ENCODE measurements at places on chromosomes 12 and 14.

DNA sequence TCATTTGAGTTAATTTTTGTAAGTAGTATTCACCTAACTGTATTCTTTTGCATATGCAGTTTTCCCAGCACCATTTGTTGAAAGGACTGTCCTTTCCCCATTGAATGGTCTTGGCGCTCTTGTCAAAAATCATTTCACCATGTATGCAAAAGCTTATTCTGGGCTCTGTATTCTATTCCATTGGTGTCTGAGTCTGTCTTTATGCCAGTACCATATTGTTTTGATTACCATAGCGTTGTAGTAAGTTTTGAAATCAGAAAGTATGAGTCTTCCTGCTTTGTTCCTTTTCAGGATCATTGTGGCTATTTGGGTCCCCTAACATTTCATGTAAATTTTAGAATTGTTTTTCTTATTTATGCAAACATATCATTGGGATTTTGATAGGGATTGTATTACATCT, 508.7 kb upstream of the RGS6 start:
- no peak for DNase-seq

DNA sequence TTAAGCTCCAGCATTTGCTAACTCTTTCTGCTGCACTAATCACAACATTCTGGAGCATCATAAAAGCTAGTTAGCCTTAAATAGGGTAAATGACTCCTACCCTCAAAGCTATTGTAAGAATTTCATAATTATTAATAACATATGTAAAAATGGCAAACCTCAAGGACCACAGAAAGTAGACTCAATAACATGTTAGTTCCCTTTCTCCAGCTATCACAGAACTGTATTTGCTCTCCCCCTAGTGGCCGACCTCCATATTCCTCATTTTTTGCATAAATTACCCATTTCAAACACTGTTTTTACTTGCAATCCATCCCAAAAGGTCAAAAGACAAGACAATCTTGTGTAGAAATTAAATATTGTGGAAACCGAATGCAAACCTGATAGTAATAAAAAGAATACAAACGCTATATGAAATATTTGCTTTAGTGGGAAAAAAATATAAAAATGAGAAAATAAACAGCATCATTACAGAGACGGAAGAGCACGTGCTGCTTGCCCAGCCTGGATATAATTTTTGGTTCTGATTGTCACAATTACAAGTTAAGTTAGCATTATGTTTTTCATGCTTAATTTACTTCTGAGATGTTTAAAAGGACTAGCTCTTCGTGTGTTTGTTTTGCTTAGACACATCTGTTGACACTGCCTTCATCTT, 97.9 kb downstream of the RERGL start:
- DNase-seq: peak; percentile 66

- no peak for DNase-seq
Measured at GRCh38 chr12:52211716-52212585, 20.1 kb upstream of the KRT80 start.

DNA sequence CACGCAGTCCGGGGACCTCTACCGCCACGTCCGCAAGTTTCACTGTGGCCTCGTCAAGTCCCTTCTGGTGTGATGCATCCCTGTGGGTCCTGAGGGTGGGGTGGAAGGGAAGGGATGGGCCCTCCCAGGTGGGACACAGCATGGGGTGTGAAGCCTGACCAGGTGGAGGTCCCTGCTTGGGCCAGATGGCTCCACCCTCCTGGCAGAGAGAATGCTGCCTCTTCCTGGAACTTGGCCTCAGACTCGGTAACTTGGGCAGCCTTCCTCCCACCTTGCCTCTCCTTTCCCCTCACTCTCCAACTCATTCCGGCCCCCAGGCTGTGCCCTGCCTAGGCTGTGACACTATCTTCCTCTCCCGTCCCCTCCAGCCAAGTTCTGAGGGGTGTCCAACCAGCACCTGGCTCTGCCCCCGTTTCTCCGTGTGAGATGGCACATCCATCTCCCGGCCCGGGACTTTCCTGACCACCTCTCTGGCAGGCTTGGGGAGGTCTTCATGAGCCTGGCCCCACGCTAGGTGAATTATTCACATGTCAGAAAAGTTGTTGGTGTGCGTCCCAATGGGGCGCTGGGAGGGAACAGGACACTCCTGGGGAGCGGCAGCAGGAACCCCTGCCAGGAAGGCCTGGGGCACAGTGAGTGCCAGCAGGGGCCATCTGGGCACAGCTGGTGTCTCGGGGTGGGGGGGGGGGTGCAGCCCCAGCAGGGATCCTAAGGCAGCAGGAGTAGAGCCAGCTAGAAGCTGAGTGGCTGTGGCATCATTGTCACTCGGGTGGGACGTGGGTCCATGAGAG, 1.7 kb downstream of the ZBTB42 start:
- DNase-seq: no peak

DNA sequence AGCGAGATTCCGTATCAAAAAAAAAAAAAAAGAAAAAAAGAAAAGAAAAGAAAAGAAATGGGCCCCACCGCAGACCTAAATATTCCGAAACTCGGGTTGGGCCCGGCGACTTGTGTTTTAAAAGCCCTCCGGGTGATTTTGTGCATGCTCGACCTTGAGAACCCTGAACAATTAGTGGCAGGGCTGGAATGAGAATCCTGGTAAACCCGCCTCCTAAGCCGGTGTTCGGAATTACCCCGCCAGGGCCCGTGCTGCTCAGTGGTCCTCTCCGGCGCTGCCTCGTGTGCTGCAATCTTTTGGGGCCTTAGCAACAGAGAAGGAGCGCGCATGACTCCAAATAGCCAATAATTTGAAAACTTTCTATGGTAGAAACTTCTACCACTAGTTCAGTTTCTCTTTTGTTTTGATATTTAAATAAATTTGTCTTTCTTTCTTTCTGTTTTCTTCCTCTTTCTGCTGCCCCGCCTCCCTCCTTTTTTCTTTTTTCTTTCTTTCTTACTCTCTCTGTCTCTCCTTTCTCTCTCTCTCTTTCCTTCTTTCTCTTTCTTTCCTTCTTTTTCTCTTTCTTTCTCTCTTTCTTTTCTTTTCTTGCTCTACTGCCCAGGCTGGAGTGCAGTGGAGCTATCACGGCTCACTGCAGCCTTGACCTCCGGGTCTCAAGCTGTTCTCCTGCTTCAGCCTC, 1.5 kb upstream of the GALNT6 start:
- DNase-seq: peak; percentile 64

GRCh38 chr14:103122947-103123633, at the start of gene TNFAIP2:
Gene TNFAIP2 (plus strand): TSS chr14:103123461. CDS start chr14:103126458, 2,997 bp downstream.
- DNase-seq: no peak

DNA sequence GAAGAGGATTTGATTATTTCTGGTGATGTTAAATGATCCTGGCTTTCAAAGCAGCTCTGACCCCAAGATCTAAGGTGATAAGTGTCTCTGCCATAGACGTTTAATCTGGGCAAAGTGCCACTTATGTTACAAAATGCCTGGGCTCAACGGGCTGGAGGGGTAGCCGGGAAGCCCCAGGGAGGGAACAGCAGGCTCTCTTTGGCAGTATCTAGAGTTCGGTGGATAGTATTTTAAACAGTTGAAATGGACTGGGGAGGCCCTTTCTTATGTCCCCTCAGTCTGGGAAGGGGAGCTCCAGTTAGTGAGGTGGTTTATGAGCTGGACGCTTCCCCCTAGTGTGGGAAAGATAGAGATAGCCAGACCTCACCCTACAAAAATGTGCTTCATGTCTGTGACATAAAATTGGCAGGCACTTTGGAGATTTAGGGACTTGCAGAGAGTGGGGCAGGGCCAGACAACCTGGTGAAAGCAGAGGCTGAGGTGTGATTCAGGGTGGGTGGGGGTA, 5.5 kb upstream of the HOXC11 start:
- peak; percentile 51 for DNase-seq

DNA sequence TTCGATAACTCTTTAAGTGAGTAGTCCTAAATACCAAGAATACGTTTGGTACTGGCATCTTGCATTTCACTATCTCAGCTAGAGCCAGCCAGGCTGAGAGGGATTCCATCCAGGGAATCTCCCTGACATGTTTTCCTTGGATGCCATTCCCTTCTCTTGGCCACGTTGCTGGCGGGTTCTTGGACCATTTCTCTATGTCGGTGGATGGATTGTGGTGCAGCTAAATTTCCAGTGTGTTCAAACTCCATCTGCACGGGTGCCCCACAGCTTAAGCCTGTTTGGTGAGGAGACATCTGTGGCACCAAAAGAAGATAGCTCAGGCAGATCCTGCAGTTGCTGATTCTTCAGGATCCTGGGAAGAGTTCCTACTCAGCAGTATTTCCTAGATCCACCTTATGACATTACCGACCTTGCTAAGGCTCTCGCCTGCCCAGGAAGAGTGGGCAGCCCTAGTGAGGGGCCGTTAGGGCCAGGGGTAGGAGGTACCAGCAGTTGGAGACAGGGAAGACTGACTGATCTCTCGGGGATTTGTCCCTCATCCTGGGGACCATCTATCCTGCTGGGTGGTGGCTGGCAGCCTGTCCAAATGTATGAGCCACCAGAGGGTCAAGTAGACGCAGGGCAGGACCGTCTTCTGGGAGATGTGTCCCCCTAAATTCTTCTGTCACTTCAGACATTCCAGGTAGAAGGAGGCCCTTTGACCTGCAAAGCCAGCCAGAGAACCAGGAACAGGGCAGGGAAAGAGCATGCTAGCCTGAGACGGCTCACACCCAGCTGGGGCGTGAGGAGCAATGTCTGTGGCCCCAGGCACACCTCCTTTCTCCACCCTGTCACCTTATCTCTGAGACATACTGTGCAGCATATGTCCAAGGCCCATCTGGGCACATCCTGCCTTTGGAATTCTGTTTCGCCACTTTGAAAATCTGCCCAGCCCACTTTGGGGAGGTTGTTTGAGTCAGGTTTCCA, 72.6 kb upstream of the CAPRIN2 start:
- DNase-seq: no peak

GRCh38 chr14:81517798-81518398, 15.8 kb downstream of the SEL1L start:
- DNase-seq: no peak

- DNase-seq: peak; percentile 91
Measured at GRCh38 chr14:87615047-87615446, 377.9 kb downstream of the GALC start.

DNA sequence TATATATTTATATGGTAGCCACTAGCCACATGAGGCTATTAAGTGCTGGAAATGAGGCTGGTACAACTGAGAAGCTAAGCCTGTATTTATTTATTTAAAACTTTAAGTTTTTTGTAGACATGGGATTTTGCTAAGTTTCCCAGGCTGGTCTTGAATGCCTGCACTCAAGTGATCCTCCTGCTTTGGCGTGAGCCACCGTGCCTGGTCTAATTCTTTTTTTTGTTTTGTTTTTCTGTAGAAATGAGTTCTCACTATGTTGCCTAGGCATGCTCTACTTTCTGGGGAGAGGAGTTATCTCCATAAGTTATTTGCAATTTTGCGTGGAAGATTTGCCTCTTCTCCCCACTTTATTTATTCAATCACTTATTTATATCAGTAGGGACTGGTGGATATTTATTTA, 4.8 kb upstream of the SNRNP35 start:
- DNase-seq: no peak

DNA sequence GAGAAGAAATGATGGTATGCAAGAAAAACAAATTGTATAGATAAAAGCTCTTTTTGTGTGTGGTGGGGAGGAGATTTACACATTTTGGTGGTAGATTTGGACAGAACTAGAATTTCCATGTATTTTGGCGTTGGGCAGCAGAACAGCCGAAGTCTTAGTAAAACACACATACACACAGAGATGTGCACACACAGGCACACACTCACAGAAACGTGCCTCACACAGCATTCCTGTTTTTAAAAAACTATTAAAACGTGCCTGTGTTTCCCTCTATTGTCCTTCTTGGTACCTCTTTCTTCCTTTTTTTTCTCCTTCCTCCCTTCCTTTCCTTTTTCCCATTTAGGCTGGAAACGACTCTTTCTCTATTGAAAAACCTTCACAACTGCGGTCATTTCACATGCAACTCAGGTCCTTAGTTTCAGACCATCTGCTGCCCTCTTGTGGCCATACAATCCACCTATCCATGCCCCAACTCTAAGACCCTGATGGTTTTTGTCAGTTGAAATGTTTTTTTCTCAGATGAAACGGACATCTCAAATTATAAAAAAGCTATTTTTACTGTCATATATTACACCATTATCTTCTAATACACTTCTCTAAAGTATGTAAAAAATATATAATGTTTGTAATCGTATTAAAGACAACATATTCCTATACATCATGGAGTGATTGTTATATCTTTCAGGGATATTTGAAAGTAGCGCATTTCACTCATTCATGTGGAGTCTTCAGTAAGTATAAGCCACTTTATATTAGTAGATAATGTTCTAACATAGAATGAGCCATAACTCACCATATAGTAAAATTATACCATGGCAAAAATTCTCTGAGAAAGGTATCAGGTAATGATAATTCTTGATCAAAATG, 386.7 kb upstream of the NOVA1 start:
- peak; percentile 56 for DNase-seq

DNA sequence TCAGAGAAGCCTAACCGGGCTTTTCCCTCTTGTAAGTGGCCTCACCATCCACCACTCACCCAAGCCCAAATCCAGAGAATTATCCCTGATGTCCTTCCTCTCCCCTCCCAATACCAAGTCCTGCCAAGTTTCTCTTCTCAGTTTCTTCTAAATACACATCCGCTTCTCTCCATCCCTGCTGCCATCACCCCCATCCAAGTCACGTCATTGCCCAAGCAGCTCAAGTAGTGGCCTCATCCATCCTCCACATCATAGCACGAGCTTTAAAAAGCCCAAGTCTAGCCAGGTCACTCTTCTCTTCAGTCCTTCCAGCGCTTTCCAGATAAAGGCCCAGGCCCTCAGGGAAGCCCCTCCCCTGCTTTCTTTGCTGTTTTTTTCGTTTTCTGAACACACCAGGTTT, 25.4 kb downstream of the IL31 start:
- DNase-seq: no peak

- peak; percentile 61 for DNase-seq
Measured at GRCh38 chr12:10140001-10140400, 10.0 kb upstream of the CLEC7A start.

DNA sequence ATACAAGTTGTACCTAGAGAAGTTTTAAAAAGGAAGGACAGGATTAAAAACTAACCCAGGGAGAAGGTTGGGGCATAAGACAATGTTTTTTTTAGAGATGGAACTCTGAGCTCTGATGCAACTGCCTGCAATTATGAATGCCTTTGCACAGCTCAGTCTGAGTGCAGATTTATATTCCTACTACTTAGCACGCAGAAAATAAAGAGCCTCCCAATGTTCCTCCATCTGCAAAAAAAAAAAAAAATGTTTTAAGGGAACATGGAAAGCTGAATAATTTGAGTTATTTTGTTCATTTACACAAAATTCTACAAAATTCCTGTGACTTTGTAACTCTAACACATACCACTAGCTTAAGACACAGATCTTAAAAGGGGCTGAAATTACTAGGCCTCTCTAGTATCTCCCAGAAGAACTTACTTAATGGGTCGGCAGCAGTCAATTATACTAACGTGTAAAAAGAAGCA, 15.7 kb downstream of the CLIP1 start:
- peak; percentile 87 for DNase-seq

- DNase-seq: no peak
Measured at GRCh38 chr12:92908108-92908507, 21.0 kb downstream of the EEA1 start.

DNA sequence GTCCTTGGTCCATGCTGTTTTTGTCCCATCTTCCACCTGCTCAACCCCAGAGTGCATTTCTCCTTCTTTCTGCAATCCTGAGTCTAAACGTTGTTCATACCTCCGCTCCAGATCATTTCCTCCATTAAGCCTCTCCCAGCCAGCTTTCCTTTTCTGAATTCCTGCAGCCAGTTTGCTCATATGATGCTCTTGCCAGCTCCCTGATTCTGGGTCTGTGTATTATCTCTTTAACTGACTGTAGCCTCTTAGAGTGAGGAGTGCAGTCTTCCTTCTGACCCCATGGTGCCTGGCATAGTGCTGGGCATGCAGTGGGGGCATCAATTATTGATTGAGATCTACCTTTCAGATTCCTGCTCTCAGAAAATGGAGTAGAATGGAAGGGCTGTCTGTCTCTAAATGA, 11.5 kb upstream of the TBPL2 start:
- no peak for DNase-seq

GRCh38 chr12:56714431-56714929, 10.6 kb downstream of the NACA start:
- no peak for DNase-seq

Data from fibroblast of skin of right quadriceps (primary cell).